ENCODE measurements at places on chromosomes 2 and 18. TPM values are rescaled to one million over a fixed set of nuclear protein-coding genes. Genes with fewer than 3 reads are reported as not detected.

The GPR75 gene
- polyA plus RNA-seq, result not detected

The TBR1 gene
- not detected for polyA plus RNA-seq

GRCh38 chr2:55150834-55151233 is 81.3 kb downstream of the CLHC1 start:
- no peak for DNase-seq

GRCh38 chr2:130864830-130865800 is 28.4 kb downstream of the ARHGEF4 start:
- no peak for DNase-seq

- no peak for DNase-seq
Observed at GRCh38 chr18:62784338-62784965, 69.1 kb downstream of the PHLPP1 start.

DNA sequence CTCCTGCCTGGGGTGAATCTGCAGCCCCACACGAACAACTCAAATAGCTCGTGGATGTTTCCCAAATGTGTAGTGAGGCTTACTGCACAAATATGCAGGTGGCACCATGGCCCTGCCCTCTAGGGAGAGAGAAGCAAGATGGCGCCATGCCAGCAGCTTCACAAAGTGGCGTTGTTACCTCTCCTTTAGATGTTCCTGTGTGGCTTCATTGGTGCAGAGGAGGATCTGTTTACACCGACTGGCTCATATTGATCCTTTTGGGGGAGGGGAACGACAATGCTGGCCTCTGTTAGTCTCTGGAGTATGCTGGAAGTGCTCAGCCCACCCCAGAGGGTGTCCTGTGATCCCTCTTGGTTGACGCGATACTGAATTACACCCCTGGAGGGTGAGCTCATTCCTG is 99.5 kb upstream of the GATA6 start:
- DNase-seq, result no peak

DNA sequence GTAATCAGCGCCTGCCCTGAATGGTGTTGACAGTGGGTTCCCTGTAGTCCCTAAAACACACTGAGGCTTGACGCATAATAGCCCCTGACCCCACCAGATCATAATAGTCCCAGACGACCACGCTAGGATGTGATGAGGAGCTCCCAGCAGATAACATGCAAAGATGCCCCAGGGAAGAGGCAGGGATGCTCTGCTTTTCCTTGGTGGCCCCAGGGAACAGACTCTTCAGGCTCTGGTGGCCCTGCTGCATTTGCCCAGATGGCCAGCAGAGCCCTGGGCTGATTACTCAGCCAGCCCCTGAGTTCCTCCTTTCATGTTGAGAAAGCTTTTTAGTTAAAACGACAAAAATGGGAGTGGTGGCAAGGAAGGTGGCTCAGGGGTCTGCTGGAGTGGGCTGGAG is 5.9 kb upstream of the NCKAP5 start:
- DNase-seq, result no peak

GRCh38 chr2:178333851-178334250 is 117.1 kb downstream of the PRKRA start:
- no peak for DNase-seq

GRCh38 chr2:228628682-228629081 is 447.2 kb upstream of the SPHKAP start:
- DNase-seq, result no peak

- no peak for DNase-seq
Observed at GRCh38 chr2:57407772-57408201, 638.8 kb upstream of the VRK2 start.

Measured in CD4-positive, CD25-positive, alpha-beta regulatory T cell (primary cell).